ENCODE measurements at places on chromosomes 3 and 15.
A peak's percentile ranks its signal among the peaks of the same experiment; 100 is the strongest.

DNA sequence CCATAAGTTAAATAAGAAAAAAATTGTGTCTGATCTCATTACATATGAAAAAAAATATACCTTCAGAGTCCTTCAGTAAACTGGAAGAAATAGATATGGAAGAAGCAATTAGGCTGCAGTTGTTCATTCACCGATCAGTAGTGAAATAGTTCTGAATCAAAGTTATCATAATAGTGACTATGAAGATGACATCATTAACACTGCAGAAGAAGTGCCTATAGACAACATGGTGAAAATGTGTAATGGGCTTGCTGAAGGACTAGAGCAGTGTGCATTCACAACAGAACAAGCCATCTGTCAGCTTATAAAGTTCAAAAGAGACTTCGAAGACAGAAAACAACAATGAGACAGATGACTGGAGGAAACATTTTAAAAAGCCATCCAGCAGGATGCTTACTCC lies 144.5 kb downstream of the NAALADL2 start:
- no peak for DNase-seq

GRCh38 chr3:197555281-197556261 lies at the start of gene BDH1:
TSS of gene BDH1 (minus strand) at chr3:197555968. CDS start at chr3:197546443, 9,525 bp downstream.
- DNase-seq, result peak; percentile 75

DNA sequence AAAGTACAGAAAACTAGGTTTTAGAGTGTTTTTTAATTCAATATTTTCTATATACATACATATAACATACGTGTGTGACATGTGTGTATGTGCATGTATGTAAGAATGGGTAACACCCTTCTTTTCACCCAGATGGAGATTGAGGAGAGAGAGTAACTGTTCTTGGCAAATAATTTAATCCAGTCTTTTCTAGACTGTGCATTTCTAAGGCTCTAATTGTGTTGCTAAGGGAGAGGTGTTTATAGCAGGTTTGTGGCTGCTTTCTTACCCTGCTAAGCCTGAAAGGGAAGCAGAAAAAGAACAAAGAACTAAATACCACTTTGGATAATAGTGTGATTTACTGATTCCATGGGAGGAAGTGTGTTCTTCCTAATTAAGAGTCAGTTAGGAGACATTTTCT lies 46.0 kb upstream of the ALDH1L1 start:
- no peak for DNase-seq

- no peak for DNase-seq
Observed at GRCh38 chr3:135538123-135538522, 427.4 kb upstream of the PPP2R3A start.

Data from NCI-H2081 (cell line).